ENCODE measurements at places on chromosomes 2 and 18.

- no peak for ATAC-seq
Observed at GRCh38 chr2:188046437-188046836, 245.2 kb upstream of the GULP1 start.

DNA sequence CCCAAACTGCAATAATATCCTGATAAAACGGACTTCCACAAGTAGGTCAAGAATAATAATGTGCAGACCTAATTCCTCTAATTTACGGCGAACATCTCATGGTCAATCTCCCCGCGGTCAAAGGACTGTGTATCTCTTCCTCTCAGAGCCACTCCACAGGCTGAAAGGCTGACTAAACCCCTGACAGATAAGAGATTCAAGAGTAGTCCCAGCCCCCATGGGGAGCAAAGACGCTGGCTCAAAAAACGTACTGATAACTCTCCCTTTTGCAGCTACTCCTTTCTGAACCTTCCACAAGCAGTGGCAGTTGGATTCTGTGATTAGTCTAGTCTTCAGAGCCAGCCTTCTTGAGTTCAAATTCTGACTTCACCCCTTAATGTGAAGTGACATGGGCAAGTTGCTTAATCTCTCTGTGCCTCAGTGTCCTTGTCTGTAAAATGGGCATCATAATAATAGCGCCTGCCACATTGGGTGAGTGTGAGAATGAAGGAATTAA lies 19.7 kb upstream of the IL18R1 start:
- ATAC-seq: no peak

- no peak for ATAC-seq
Observed at GRCh38 chr2:113847144-113847543, 42.7 kb upstream of the ACTR3 start.

DNA sequence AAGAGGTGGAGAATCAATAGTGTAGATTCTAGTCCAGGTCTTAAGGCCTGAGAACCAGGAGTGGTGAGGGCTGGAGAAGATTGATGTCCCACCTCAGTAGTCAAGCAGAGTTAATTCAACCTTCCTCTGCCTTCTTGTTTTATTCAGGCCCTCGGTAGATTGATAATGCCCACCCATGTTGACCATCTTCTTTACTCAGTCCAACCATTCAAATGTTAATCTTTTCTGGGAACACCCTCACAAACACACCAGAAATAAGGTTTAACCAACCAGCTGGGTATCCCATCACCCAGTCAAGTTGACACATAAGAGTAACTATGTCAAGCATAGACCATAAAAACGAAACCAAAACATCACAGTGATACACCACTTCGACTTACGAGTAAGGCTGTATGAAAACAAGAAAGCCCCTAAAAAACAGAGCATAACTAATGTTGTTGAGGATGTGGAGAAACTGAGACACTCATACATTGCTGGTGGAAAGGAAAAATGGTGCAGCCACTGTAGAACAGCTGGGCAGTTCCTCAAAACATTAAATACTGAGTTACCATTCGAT lies 57.5 kb downstream of the SLC35F5 start:
- ATAC-seq: no peak

- ATAC-seq: no peak
Observed at GRCh38 chr2:131077966-131078365, 15.3 kb downstream of the FAM168B start.

GRCh38 chr18:72460210-72460680 lies 83.9 kb downstream of the CBLN2 start:
- ATAC-seq: no peak

- ATAC-seq: peak; percentile 75
Observed at GRCh38 chr18:9708057-9708433, at the start of gene RAB31. RAB31 (plus strand) TSS chr18:9708301; CDS start chr18:9708406, 105 bp downstream.

GRCh38 chr2:143698352-143698751 lies 569.1 kb downstream of the ARHGAP15 start:
- ATAC-seq: no peak

DNA sequence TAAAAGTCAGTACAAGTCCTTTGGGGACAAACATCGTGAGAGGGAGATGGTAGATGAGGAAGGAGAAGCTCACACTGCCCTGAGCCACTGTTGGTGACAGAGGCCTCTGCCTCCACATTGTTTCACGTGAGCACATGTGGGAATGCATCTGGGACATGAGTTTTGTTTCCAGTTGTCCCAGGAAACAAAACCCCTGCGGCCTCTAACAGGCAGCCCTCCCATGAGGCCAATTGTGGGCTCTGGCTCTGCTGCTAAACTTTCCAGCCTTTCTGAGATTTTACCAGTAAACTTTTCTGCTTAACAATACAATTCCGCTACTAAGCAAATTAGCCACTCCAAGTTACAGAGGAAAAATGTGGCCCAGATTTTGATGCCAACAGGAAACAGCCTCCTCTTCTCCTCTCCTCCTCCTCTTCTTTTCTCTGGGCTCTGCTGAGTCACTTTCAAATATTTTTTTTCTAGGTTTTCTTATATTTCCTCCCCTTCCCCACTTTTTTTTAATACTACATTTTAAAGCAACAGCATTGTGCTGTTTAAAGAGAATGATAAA lies 23.4 kb upstream of the LRRC30 start:
- ATAC-seq: no peak

- ATAC-seq: peak; percentile 86
Observed at GRCh38 chr2:660586-661359, 16.4 kb downstream of the TMEM18 start.

DNA sequence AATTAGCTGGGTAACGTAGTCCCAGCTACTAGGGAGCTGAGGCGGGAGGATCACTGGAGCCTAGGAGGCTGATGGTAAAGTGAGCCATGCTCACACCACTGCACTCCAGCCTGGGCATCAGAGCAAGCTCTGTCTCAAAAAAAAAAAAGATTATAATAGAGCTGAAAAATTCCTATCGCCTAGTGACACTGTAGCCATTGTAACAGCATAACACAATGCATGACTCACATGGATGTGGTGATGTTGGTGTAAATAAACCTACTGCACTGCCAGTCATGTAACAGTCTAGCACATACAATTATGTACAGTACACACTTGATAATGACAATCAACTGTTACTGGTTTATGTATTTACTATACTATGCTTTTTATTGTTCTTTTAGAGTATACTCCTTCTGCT lies 39.6 kb downstream of the MGAT4A start:
- no peak for ATAC-seq

GRCh38 chr2:179745635-179746256 lies 115.7 kb downstream of the ZNF385B start:
- no peak for ATAC-seq

GRCh38 chr2:42138163-42139015 lies 30.8 kb upstream of the EML4 start:
- ATAC-seq: no peak

GRCh38 chr2:127675331-127676261 lies at the start of gene LIMS2:
LIMS2 (minus strand) TSS chr2:127675530; CDS start chr2:127675024, 506 bp downstream.
- ATAC-seq: peak; percentile 68

- peak; percentile 65 for ATAC-seq
Observed at GRCh38 chr18:76426737-76427305, 68.2 kb downstream of the ZNF516 start.

- ATAC-seq: no peak
Observed at GRCh38 chr2:72603481-72603880, 222.4 kb downstream of the EXOC6B start.

DNA sequence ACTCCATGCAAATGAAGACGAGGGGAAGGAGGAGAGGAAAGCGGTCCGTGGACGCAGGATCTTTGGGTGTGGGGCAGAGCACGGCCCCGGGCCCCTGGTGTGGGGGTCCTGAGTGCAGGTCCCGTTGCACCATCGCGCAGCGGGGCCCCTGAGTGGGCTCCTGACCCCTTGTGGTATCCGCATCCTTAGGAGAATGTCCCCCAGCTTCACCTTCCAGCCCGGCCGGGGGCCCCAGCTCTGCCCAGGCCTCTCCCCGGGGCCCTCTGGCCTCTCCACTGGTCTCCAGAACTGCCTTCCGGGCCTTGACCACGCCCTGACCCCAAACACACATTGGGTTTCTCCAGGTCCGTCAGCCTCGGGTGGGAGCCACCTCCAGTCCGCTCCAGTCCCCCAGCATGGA lies 431.8 kb upstream of the SALL3 start:
- no peak for ATAC-seq

- no peak for ATAC-seq
Observed at GRCh38 chr2:224362094-224362493, 39.8 kb downstream of the FAM124B start.

GRCh38 chr2:46227674-46228289 lies 69.4 kb upstream of the EPAS1 start:
- ATAC-seq: no peak

- no peak for ATAC-seq
Observed at GRCh38 chr2:233247116-233247515, 4.4 kb upstream of the ATG16L1 start.

DNA sequence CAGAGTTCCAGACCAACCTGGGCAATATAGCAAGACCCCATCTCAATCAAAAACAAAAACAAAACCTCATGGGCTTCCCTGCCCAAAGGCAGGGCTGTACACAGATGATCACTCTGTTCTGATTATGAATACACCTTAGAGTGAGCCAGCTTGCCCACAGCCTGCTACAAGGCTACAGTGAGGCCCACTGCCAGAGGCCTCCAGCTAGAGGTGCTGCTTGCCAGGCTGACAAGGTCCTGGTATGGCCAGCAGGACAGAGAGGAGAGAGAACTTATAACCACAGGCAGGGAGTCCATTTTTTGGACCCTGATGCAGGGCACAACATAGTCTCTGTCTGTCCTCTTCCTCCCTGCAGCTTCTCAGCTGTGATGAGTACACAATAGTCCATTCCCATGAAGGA lies 41.5 kb downstream of the KANSL3 start:
- ATAC-seq: no peak

DNA sequence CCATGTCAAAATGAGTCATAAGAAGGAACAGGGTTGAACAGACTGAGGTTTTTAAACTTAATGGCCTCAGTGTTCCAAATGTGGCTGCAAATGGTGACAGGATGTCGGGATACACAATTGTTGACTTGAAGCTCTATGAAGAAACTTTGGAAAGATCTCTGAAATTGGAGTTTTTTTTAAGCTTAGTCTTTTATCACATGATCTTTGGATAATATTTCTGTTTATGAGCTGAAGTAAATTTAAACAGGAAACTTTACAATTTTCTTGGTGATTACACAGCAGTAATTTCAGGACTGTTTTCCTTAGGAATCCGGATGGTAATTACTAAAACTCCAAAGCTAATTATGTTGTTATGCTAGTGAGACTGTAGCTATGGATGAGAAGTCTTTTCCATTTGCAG lies 199.1 kb upstream of the NRXN1 start:
- ATAC-seq: no peak

GRCh38 chr2:233056961-233057605 lies 3.1 kb upstream of the INPP5D start:
- no peak for ATAC-seq

DNA sequence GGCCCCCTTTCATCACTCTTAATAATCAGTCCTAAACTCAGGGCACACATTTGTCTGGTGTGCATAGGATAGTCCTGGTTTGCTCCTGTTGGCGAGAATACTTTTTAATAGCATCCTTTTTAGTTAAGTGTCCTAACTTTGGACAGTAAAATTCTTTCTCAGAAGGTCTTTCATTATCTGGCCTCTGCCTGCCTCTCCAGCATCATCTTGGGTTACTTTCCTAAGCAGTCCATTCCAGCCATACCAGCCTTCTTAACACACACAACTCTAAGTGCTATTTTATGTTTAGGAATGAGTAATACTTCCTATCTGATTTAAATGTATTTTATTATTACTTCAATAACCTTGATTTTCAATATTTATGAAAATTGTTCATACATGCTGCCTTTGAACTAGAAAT lies 151.0 kb downstream of the ACOXL start:
- ATAC-seq: no peak

GRCh38 chr2:173134703-173135102 lies 59.1 kb downstream of the MAP3K20 start:
- ATAC-seq: no peak

DNA sequence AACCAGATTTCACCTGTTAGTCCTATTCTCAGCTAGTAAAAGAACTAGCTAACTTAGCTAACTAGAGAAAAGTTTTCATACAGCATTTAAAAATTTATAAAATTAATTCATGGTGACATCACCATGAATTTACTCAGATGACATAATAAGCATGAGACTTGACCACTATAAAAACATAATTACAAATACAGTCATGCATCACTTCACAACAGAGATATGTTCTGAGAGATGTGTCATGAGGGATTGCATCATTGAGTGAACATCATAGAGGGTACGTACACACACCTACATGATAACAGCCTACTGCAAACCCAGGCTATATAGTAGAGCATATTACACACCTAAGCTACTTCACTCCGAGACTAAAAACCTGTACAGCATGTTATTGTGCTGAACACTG lies 481.3 kb upstream of the CHAC2 start:
- ATAC-seq: no peak

- no peak for ATAC-seq
Observed at GRCh38 chr2:28247290-28247689, 145.4 kb upstream of the FOSL2 start.

GRCh38 chr2:11411768-11412448 lies 54.1 kb downstream of the E2F6 start:
- peak; percentile 43 for ATAC-seq

- ATAC-seq: peak; percentile 90
Observed at GRCh38 chr2:225584796-225585195, 185.3 kb downstream of the NYAP2 start.

- no peak for ATAC-seq
Observed at GRCh38 chr2:71721362-71721665, 268.0 kb downstream of the DYSF start.

DNA sequence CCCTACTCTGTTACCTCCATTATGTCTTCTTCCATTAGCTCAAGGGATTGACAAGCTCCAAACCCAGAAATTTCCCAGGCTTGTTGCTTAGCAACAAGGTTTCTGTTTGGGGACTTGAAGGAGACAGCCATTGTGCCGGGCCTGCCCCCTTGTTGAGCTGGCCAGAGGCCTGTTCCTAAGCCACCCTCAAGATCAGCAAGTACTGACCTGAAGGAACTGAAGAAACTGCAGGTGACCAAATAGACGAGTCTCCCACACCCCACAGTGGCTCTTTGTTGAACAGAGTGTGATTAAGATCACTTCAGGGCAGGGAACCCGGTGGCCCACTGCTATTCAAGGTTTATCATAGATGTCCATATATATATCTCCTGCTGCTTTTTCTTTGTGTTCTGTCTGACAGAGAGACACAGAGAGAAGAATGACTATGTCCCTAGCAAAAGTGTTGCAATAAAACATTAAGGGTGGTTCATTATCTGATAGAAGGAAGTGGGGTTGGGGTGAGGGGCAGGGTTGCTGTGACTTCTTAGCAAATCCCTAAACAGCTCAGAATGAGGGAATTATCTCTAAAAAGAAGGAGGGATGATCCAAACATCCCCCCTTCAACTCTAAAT lies 69.2 kb downstream of the RNF144A start:
- peak; percentile 70 for ATAC-seq
